SHP77 treated with DMSO at 0.1 percent for 48 hours (cell line): ENCODE measurements at places on chromosomes 1 and 21.

DNA sequence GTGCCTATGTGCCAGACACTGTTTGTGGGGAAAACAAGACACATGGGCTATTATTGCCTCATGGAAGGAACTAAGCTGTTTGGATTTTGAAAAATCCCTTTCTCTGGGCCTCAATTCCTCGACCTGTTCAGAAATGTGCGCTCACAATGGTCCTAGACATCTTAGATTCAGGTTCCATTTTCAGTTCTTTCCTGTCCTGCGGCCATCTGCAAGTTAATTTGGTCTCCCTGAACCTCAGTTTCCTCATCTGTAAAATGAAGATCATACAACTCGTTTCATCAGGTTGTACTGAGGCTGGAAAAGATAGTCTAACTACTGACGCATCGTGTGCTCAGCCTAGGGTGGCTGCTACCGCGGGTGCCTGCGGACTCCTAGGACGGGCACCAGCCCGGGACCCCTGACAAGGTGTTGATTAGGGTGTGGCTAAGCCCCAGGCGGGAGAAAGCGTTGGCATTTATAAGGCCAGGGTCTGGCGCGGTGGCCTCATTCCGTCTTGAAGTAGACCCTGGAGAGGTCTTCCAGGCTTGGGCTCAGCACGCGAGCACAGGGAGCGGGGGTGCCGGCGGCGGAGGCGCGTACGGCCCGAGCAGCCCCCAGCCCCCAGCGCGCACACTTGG is 493 bp upstream of the ELOA start:
- DNase-seq, result no peak

DNA sequence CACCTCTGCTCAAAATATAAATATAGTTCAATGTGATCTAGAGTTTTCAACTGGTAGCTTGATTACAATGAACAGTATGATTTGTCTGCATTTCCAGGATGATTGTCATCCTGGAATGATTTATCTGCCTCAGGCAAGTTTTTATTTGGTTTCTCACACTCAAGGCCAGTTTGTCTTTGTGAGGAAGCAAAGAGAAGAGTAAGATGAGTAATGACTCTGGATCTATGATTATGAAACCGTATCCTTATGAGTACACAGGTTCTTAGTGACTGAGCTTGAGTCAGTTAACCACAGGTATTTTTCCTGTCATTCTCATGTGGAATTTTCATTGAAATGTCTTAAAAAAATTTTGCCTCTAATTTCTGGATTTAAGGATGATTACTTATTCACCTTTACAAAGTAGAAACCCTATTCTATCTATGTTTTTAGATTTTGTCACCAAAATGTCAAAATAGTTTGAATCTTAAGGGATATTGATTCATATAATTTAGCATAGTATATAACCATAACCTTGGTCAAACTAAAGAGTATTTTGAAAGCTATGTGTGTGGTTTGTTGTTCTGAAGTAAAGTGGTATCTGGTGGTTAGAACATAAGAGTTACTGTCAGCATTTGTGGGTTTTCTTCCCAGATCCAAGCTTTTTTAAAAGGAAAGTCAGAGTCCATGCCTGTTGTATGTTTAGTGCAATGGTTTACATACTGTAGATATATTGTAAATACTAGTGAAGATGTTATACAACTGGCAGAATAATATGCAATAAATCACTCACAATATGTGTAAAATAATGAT is 145.0 kb downstream of the RASAL2 start:
- DNase-seq, result no peak

- DNase-seq, result no peak
Observed at GRCh38 chr21:39525129-39525528, 73.4 kb downstream of the SH3BGR start.

- no peak for DNase-seq
Observed at GRCh38 chr1:21754583-21754982, 28.4 kb downstream of the USP48 start.

DNA sequence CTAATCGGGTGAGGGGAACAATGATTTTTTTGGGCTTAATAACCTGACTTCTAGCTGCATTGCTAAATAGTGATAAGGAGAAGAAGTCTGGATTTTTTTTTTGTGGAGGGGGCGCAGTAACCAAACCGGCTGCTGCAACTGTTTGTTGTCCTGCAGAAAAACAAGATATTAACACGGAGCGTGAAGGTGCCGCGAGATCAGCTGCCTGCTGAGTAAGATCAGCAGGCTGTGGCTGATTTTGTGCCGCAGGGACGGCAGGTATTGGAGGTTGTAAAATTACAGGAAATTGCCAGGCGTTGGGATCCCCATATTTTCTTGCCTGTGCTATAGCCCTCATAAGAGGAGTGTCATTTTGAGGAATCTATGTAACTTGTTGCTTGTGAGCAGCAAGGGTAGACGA is 8.7 kb upstream of the LRRC47 start:
- no peak for DNase-seq

GRCh38 chr21:46448108-46448507 is 10.6 kb upstream of the DIP2A start:
- DNase-seq, result no peak

GRCh38 chr1:218643926-218644325 is 298.8 kb downstream of the TGFB2 start:
- no peak for DNase-seq

DNA sequence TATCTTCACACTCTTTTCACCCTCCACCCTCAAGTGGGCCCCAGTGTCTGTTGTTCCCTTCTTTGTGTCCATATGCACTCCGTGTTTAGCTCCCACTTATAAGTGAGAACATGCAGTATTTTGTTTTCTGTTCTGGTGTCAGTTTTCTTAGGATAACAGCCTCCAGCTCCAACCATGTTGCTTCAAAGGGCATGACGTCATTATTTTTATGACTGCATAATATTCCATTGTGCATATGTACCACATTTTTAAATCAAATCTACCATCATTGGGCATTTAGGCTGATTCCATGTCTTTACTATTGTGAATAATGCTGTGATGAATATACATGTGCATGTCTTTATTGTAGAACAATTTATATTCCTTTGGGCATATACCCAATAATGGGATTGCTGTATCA is 140.3 kb downstream of the LYPLAL1 start:
- no peak for DNase-seq

DNA sequence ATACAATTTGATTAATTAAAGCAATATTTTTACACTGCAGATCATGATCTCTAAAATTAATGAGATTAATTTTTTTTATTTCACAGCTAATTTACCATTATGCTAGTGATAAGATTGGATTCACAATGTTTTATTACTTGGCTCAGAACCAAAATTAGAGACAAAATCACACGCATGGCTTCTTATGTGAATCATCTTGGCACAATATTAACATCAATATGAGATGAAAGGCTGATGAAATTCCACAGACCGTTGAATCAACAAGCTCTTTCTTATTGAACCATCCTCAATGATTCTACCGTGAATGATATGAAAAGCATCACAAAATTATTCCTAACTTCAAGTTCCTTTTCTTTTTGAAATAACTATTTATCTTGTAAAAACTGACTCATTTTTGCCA is 544.9 kb downstream of the KCNT2 start:
- DNase-seq, result no peak

GRCh38 chr1:7921796-7922195 is 18.8 kb downstream of the TNFRSF9 start:
- DNase-seq, result no peak

DNA sequence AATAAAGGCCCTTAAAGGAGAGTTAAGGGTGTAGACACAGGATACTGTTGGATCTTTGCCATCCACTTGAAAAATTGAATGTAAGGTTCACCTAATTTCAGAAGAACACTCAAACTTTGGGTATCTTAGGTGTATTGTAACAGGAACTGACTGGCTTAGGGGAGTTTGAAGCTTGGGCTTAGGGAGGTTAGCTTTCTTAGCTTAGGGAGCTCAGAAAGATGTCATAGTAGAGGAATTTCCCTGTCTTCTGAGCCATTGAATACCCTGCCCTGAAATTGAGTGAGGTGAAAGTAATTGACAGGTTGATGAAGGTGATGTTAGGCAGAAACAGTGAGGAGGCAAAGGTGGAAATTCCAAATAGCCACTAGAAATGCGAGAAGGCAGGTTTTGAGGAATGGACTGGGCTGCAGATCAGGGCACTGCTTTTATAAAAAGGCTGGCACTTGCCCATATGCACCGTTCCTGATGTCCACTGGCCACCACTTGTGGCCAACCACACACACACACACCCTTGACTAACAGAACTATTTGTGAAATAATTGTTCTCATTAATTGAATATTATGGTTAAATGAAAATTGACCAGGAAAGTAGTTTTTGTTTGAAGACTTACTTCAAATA is 16.5 kb downstream of the BACH1 start:
- no peak for DNase-seq

DNA sequence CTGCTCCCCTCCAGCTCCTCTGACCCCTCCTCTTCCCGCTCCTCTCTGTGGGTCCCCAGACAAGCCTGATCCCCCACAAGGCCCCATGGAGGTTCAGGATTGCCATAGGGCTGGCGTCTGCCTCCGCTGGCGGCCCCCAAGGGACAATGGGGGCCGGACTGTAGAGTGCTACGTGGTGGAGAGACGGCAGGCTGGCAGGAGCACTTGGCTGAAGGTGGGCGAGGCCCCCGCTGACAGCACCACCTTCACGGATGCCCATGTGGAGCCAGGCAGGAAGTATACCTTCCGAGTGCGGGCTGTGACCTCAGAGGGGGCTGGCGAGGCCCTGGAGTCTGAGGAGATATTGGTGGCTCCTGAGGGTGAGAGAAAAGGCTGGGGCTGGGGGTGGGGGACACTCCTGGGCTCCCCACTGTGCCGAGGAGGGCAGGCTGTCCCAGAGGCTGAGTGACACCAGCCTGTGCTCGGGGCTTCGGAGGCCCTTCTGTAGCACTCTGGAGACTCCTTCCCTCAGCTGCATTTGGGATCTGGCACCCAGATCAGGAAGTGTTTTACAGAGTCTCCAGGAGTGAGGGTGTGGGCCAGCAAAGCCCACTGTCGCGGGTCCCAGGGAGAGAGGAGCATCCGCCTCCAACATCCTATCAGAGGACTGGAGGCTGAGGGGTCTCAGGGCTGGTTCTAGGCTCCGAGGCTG is 25.9 kb downstream of the IGFN1 start:
- no peak for DNase-seq

- DNase-seq, result no peak
Observed at GRCh38 chr1:182622901-182623528, 18.8 kb upstream of the RGS16 start.

- DNase-seq, result no peak
Observed at GRCh38 chr21:18715606-18716005, 312.0 kb upstream of the TMPRSS15 start.

- DNase-seq, result no peak
Observed at GRCh38 chr1:29981586-29982239, 741.7 kb downstream of the MATN1 start.

GRCh38 chr1:93829061-93829460 is 49.9 kb downstream of the DNTTIP2 start:
- DNase-seq, result no peak

- DNase-seq, result no peak
Observed at GRCh38 chr21:31164713-31165694, 126.7 kb upstream of the KRTAP19-8 start.

GRCh38 chr1:100428160-100428559 is 75.9 kb downstream of the CDC14A start:
- DNase-seq, result no peak

DNA sequence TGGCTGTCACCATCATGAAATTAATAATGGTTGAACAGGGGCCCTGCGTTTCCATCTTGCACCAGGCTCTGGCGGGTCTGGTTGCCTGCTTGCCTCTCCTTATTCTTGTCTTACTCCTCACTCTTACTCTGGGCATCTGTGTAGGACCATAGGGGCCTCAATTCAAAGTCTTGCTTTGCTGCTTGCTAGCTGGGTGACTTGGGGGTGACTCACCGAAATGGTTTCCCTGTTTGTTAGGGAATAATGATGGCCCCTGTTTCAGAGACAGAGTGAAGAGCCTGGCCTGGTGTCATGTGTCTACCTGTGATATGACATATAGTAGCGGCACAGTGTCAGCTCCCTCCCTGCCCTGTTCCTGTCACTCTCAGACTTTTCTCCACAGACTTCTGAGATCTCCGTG is 24.6 kb downstream of the KCNC4 start:
- DNase-seq, result no peak

- no peak for DNase-seq
Observed at GRCh38 chr1:9629445-9630201, 21.9 kb upstream of the PIK3CD start.

- no peak for DNase-seq
Observed at GRCh38 chr1:201395936-201396335, 3.2 kb downstream of the LAD1 start.

DNA sequence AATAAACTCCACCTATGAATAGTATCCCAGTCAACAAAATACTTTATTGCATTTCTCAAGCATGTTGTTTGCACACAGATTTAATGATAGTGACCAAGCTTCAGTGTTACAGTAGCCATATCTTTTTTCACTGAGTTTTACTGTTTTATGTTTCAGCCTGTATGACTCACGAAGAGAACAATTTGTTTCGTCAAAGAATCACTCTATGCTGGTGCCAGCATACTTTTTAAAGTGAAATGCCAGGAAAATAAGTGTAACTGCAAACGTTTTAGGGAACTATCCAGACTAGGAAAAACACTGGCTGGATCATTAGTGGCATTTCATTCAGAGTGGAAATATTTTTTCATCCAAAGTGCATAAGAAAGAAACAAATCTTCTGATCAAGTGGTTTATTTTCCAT is 210.8 kb downstream of the COL11A1 start:
- no peak for DNase-seq

DNA sequence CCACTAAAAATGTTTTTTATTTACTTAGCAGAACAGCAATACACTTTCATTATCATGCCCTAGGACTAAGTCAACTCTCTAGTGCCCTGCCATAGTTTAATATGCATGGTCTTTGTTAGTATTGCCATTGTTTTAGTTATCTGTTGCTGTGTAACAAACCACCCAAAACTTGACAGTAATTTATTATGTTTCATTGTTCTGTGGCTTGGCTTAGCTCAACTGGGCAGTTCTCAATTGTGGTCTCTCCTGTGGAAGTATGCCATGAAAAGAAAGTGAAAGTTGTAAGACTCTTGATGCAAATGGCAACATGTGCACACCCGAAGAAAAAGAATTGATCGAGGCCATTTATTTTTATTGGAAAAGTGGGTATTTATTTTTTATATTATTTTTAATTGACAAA is 206.3 kb upstream of the KCTD3 start:
- DNase-seq, result no peak

DNA sequence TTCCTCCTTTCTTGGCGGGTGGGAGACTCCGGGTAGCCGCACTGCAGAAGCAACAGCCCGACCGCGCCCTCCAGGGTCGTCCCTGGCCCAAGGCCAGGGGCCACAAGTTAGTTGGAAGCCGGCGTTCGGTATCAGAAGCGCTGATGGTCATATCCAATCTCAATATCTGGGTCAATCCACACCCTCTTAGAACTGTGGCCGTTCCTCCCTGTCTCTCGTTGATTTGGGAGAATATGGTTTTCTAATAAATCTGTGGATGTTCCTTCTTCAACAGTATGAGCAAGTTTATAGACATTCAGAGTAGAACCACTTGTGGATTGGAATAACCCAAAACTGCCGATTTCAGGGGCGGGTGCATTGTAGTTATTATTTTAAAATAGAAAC is 2.5 kb downstream of the OLIG2 start:
- no peak for DNase-seq
